ENCODE measurements at places on chromosomes 2 and 18. TPM values are rescaled to one million over a fixed set of nuclear protein-coding genes. Genes with fewer than 3 reads are reported as not detected.

C1QL2 gene
- not detected for total RNA-seq

DNA sequence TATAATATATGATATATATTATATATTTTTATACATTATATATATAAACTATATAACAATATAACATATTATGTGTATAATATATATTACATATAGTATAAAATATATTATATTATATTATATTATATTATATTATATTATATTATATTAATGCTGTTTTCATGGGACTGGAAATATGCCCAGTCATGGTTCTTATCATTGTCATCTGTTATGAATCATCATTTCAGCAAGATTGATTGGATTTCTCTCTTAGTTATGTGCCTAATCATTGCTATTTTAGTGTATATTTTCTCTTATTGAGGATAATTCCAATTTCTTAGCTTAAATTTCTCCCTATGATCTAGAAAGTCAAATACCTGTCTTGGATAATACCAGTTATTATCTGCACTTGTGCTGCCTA lies 617.8 kb downstream of the TRIB2 start:
- no peaks in the 10 kb centered on the region for H3K27me3 ChIP-seq
- no peaks in the 10 kb centered on the region for H3K36me3 ChIP-seq
- no peaks in the 10 kb centered on the region for H3K4me1 ChIP-seq
- H3K4me3 ChIP-seq: no peak overlapping the region
- no peak for DNase-seq

DNA sequence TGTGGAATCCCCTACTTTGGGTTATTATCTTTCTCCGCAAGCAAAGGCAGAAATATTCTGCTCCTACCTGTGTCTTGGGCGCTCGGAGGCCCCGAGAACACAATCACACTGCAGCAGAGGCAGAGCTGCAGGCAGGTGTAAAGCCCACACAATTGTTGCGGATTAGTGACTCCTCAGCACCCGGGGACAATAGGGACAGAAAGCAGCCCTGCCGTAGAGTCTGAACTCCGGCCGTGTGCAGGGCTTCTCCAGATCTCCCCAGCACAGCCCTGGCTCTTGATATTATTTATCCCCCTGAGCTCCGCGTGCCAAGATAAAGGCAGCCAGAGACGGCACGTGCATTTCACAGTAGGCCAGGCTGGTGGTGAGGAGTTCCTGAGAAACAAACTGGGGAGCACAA lies 229.2 kb downstream of the EN1 start:
- H3K27ac ChIP-seq: no peak overlapping the region
- H3K27me3 ChIP-seq: peaks cover 4% of the 10 kb centered on the region
- no peak overlapping the region for H3K4me3 ChIP-seq
- no peaks in the 10 kb centered on the region for H3K36me3 ChIP-seq
- no peaks in the 10 kb centered on the region for H3K4me1 ChIP-seq

SMCHD1 gene
- 94.5 TPM for total RNA-seq

GRCh38 chr2:136323195-136323594 lies 205.2 kb upstream of the CXCR4 start:
- H3K36me3 ChIP-seq: peaks cover 5% of the 10 kb centered on the region
- no peak overlapping the region for H3K4me3 ChIP-seq
- peaks cover 94% of the 10 kb centered on the region for H3K4me1 ChIP-seq
- no peaks in the 10 kb centered on the region for H3K27me3 ChIP-seq

GRCh38 chr2:189116979-189117378 lies 62.6 kb downstream of the COL5A2 start:
- H3K27me3 ChIP-seq: no peaks in the 10 kb centered on the region
- H3K36me3 ChIP-seq: no peaks in the 10 kb centered on the region
- H3K27ac ChIP-seq: no peak overlapping the region
- no peak for DNase-seq
- no peak overlapping the region for H3K4me3 ChIP-seq

- H3K4me1 ChIP-seq: no peaks in the 10 kb centered on the region
- peaks cover 7% of the 10 kb centered on the region for H3K36me3 ChIP-seq
- no peak for DNase-seq
- H3K27me3 ChIP-seq: no peaks in the 10 kb centered on the region
- no peak overlapping the region for H3K27ac ChIP-seq
Observed at GRCh38 chr2:11899264-11899818, 152.9 kb downstream of the LPIN1 start.

- no peak overlapping the region for H3K4me3 ChIP-seq
- DNase-seq: no peak
- H3K27me3 ChIP-seq: no peaks in the 10 kb centered on the region
- peaks cover 33% of the 10 kb centered on the region for H3K4me1 ChIP-seq
- no peaks in the 10 kb centered on the region for H3K36me3 ChIP-seq
Observed at GRCh38 chr2:37566517-37566981, 104.9 kb downstream of the CDC42EP3 start.

DNA sequence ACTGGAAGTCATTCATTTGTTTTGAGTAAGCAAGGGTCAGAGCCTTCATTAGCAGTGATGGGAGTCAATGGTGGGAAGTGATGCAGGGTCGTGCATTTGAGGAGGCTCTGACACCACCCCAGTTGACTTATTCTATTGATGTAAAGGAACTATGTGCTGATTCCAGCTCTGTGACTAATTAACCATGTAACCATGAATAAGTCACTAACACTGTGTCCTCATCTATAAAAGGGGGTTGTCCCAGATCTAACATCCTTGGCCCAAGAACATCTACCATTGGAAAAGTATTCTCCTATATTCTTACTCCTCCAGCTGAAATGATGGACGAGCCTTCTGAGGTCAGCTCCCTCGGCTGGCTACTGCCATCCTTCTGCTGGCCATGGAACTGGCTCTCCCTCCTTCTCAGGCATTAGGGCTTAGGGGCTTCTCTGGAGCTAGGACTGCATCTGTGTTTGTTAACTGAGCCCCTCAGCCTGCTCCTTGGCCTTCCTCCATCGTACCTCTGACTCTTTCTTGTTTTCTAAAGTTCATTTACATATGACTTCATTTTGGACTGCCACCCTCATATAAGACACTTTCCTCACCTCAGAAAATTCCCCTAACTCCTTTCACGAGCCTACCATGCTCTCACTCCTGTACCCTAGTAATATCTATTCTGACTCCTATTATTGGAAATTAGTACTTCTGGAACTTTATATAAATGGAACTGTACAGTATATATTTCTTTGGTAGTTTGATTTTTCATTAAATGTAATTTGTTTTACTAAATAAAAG lies 115.5 kb downstream of the KCTD1 start:
- peaks cover 5% of the 10 kb centered on the region for H3K27me3 ChIP-seq
- H3K27ac ChIP-seq: no peak overlapping the region
- H3K4me1 ChIP-seq: no peaks in the 10 kb centered on the region
- H3K36me3 ChIP-seq: no peaks in the 10 kb centered on the region

DNA sequence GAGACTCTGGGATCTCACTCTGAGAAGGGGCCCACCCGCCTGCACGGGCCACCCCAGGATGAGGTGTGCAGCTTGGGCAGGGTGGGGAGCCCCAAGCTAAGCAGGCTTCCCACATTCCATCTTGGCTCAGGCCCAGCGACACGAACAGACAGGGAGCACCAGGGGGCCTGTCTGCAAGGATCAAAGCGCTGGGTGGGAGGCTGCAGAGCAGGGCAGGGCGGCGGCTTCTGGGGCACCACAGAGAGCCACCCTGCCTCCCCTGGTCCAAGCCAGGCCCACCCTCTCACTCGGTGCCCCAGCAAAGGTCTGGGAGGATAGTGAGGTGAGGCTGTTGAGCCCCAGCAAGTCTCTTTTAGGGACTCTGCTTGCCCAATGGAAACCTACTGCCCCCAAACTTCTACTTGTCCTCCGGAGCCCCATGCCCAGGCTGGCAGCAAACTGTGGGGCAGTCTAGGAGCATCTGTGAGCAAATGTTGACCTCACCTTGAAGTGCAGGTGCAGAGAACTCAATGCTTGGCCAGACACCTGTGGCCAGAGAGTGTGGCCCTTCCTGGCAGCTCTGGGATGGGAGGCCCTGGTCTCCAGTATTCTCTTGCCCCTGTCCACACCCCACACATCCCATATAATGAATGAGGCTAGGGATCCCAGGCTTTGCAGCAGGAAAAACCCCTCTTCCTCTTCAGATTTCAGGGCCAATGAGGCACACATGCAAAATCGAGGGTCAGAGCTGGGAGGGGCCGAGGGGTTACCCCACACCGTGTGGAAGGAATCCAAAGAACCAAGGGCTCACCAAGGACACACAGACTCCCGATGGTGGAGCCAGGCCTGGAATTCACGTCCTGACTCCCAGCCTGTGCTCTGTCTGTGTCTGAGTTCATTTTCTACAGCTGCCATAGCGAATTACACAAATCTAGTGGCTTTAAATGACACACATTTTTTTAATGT lies 18.8 kb upstream of the GLI2 start:
- no peak overlapping the region for H3K27ac ChIP-seq
- no peak for DNase-seq
- no peaks in the 10 kb centered on the region for H3K4me1 ChIP-seq

OSR1 gene
- not detected for total RNA-seq

- H3K4me3 ChIP-seq: no peak overlapping the region
- no peaks in the 10 kb centered on the region for H3K27me3 ChIP-seq
Observed at GRCh38 chr2:62266433-62267038, 70.6 kb downstream of the B3GNT2 start.

DNA sequence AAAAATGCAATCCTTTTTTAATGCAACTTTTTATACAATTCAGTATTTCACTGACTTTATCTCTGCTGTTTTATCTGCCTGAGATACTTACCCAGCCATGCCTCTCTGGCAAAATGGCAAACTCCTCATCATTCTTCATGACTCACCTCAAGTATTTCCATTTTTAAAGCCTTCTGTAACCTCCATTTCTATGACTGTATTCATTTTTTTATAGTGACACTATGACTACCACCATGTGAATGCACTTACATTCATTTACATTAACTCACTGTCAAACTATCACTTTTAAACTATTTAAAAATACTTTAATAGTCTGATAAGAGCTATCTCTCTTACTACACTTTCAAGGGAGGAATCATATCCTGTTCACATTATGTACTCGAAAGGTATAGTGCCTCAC lies 99.4 kb upstream of the SCN7A start:
- no peaks in the 10 kb centered on the region for H3K27me3 ChIP-seq
- H3K27ac ChIP-seq: no peak overlapping the region

DNA sequence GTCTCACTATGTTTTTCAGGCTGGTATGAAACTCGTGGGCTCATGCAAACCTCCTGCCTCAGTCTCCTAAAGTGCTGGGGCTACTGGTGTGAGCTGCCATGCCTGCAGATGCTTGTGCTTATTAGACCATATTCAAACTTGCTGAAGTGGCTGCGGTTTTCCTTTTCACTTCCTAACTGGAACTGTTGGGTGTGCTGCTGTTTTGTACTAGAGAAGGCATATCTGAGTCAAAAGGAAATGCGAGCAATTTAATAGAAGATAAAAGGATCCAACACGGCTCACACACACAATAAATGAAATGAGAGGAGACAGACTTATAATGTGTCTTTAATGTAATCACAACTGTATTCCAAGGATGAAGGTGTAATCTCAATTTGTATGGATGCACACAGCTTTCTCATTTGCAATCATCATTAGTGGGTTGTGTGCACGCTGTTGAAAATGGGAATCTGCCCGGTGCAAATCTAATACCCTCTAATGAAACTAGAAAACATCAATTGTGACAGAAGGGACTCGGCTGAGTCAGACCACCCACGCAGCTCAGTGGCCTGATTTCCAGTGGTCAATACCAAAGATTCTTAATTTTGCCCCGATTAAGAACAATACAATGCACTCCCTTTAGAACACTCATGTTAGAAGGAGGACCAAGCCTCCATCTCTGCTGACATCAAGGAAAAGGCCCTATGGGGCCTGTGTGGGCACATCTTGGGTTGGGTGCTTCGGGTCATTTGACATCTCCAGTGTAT lies 532.7 kb downstream of the TDRD15 start:
- no peak for DNase-seq
- H3K4me1 ChIP-seq: no peaks in the 10 kb centered on the region
- no peaks in the 10 kb centered on the region for H3K27me3 ChIP-seq
- no peak overlapping the region for H3K4me3 ChIP-seq

GRCh38 chr2:24334245-24334633 lies 26.1 kb downstream of the ITSN2 start:
- no peak overlapping the region for H3K27ac ChIP-seq
- H3K4me1 ChIP-seq: peaks cover 52% of the 10 kb centered on the region
- H3K4me3 ChIP-seq: no peak overlapping the region
- no peaks in the 10 kb centered on the region for H3K27me3 ChIP-seq
- H3K36me3 ChIP-seq: peaks cover 2% of the 10 kb centered on the region

LCLAT1 gene
- 24.3 TPM for total RNA-seq

NDUFAF7 gene
- total RNA-seq: 23.0 TPM

DNA sequence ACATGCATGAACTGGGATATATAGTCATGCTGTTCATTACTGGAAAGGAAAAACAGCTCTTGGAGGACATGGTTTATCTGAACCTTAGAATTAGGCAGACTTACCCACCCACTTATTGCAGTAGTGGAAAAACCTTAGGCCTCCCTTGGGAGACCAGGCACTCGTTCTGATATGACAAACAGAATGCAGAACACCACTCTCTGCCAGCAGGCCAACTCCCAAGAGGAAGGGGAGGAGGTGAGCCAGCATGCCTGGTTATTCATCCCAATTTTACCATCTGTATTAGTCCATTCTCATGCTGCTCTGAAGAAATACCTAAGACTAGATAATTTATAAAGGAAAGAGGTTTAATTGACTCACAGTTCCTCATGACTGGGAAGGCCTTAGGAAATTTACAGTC lies 17.5 kb downstream of the C18orf63 start:
- peaks cover 11% of the 10 kb centered on the region for H3K27me3 ChIP-seq
- no peak for DNase-seq
- H3K4me3 ChIP-seq: no peak overlapping the region
- no peaks in the 10 kb centered on the region for H3K36me3 ChIP-seq
- no peaks in the 10 kb centered on the region for H3K4me1 ChIP-seq
- H3K27ac ChIP-seq: no peak overlapping the region

ADD2 gene
- total RNA-seq: 5.6 TPM

Measured in activated CD4-positive, alpha-beta memory T cell treated with anti-CD3 and anti-CD28 coated beads for 36 hours (primary cell).